ENCODE measurements at places on chromosomes 3 and 15.

- DNase-seq: peak; percentile 40
These were observed at the start of gene CCR4 for GRCh38 chr3:32951410-32951811. Gene CCR4 (plus strand): TSS chr3:32951644. CDS start chr3:32953423, 1,779 bp downstream.

- no peak for DNase-seq
These were observed 37.5 kb upstream of the ZBTB38 start for GRCh38 chr3:141330718-141331376.

DNA sequence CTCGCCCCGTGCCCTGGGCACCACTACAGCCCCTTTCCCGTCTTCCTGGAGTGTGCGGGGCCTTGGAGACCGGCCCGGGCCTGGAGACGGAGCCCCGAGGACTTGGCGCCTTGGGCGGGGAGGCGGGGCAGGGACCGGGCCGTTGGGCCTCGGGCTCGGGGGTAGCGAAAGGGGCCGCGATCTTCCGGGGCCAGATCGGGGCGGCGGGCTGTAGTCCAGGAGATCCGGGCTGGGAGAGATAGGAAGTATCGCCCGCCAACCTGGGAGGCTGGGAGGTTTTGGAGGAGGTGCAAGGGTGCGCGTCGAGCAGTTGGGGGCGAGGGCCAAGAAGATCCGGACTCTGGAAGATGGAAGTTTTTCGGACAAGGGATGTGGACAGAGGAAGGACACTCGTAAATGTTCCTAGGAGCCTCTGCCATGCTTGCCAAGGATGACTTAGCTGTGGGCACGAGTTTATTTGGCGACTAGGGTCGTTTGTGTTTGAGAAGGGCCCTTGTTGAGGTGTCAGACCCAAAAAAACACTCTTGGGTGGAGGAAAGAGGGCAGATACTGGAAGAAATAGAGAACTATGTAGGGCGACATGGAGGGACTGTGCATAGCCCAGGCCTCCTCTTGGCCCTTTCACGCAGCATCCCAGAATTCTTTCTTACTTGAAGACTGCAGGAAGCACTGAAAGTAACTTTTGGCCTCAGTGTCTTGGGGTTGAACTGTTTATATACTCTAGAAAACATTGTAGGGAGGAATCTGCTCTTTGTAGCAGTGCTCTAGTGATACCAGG, 712 bp downstream of the RTF1 start:
- peak; percentile 22 for DNase-seq

GRCh38 chr3:163218336-163218735, 1721.7 kb downstream of the OTOL1 start:
- DNase-seq: no peak

DNA sequence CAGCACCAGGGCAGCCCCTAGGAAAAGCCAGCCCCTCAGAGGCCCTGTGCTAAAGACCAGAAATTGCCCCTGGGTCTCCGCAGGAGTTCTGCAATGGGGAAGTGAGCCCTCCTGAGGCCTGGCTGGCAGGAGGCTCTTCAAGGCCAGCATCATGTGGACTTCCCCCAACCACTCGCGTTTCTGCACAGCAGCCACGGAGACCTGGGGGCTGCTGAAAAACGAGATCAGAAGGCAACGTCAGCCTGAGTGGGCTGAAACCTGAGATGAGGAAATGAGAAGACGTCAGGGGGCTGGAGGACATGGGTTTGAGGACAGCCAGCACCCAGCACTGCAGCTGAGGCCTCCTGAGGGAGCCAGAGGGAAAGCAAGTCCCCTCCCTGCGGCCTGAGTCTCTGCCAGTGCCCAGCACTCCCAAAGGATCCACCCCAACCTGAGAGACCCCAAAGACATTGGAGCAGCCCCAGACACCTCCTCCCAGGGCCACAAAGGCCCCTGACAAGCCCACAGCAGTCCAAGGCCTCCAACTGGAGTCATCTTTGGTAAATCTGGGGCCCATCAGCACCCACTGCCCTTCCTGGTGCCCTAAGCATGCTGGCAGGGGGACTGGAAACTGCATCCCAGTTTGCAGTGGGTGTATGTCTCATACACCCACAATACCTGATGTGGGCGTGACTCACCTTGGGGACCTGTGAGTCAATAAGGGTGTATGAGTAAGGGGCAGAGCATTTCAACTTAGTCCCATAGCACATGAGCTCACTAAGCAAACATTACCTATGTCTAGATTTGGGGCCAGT, 29.2 kb upstream of the CYP11A1 start:
- DNase-seq: no peak

- DNase-seq: no peak
These were observed 131.1 kb upstream of the ROBO1 start for GRCh38 chr3:79898907-79899306.

GRCh38 chr3:159840703-159841299, 147.8 kb upstream of the IL12A start:
- no peak for DNase-seq

DNA sequence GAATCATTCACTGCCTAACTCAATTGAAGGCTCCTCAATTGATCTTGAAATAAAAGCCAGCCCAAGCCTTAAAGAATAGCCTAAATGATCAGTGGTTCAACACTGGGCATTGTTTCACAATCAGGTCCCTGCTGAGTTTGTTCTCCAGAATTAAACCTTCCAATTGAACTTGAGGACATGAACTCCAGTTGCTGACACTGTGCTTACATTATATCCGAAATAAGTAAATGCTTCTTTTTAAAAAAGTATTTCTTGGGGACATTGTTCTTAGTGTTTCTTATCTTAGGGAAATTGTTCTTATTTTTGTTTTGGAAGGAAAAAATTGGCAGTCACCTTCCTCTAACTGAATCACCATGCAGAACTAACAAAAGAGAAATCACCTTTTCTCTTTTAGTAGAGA, 450.2 kb downstream of the RBMS3 start:
- DNase-seq: no peak

DNA sequence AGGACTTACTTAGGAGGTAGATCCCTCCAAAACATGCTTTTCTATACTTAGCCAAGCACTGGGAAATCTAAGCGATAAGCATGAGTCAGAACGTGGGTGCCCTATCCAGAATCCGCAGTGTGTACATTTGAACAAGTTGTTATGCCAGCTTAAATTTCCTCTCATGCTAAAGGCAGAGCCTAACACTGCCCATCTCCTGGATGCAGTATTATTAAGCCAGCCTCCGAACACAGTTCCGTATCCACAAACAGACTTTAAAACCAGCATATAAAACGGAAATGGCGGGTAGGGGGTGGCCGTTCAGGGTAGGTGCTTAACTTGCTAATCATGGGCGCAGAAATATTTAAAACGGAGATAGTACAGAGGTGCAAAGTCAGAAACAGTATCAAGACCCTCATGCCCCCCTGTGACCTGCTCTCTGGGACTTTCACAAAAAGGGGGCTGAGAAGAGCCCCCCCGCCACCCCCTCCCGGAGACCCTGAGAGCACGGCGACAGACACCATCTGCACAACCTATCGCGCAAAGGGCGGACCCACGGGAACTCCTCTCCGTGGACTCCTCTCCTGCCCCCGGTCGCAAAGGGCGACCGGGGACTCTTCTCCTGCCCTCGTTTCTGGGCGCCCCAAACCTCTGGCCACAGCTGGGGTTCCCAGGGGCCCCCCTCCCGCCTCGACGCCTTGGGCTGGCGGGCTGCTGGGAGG, 889 bp upstream of the LRRIQ4 start:
- peak; percentile 18 for DNase-seq

DNA sequence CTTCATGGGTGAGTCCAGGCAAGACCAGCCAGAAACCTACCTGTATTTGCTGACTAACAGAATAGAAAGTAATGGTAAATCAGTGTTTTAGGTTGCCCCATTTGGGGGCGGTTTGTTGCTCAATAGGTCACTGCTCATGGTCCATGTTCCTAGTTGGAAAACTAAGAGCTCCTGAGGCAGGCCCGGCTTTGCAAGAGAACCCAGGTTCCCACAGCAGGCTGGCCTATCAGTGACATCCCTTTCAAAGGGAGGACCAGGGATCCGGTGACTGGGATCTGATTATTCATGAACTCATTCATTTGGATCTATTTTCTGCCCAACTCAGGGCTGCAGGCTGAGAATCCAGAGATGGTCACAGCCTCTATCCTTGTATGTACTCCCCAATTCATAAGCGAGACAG, 163.9 kb downstream of the WNT7A start:
- DNase-seq: no peak
